ENCODE measurements at places on chromosomes 6 and 20.

DNA sequence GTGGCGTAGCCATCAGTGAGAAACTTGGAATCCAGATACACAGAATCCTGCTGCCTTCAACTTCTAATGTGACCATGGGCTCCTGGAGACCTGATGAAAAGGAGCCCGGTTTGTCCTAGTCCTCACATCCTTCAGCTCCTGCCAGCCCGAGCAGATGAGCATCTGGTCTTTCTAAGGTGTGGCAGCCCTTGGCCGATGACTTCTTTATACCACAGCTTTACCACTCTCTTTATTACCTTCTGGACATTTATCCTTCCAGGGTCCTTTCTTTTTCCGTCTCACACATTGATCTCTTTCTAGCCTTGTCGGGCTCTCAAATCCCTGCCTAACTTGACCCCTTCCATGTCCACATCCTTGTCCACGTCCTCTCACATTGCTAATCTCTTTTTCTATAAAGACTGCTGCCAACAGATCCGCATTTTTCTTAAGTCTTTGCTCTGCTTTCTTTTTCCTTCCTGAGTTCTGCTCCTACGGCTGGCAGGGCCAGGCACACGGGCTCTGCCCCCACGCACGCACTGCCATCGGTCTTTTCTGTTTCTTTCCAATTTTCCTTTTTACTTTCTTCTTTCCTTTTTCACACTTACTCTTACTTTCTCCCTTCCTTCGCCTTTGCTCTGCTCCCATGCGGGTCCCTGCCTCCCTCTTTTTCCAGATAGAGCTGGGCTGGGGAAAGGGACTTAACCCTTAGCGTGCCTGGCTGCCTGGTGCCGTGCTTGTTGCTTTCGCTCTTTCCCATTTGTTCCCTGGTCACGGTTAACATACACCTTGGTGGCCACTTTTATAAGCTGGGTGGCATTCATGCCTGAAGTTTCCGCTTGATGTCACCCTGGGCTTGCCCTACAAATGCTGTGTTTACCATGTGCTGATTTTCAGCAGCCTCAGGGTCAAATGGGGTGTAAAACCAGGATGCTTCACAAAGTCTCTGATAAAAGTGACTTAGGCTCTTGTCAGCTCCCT, 9.4 kb upstream of the GMPR start:
- no peak for DNase-seq

DNA sequence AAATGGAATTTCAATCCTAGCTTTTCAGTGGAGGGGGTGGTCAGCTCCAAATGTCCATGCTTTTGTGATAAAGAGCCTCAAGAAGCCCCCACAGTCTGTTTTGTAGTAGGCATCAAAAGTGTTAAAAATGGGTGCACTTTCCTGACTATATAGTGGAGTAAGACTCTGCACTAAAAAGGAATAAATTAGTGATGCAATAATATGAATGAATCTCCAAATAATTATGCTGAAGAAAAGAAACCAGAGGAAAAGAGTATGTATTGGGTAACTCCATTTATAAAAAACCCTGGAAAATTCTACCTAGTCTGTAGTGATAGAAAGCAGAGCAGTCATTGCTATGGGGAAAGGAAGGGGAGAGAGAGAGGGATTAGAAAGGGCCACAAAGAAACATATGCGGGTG, 310.4 kb upstream of the SUPT3H start:
- no peak for DNase-seq

DNA sequence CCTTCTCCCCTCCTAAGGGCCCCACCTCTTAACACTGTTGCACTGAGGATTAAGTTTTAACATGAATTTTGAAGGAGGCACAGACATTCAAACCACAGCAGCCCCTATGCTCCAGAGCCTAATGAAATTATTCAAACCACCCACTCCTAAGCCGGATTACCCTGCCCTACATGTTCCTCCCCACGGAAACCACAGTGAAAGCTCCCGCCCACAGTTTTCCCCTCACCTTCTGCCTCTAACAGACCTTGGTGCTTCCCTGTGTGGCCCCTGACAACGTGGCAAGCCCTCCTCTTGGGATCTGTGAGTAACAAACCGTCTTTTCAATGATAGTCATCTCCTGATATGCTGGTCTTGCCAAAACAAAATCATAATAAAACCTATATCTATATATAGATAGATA, 74.8 kb downstream of the RIN2 start:
- no peak for DNase-seq

DNA sequence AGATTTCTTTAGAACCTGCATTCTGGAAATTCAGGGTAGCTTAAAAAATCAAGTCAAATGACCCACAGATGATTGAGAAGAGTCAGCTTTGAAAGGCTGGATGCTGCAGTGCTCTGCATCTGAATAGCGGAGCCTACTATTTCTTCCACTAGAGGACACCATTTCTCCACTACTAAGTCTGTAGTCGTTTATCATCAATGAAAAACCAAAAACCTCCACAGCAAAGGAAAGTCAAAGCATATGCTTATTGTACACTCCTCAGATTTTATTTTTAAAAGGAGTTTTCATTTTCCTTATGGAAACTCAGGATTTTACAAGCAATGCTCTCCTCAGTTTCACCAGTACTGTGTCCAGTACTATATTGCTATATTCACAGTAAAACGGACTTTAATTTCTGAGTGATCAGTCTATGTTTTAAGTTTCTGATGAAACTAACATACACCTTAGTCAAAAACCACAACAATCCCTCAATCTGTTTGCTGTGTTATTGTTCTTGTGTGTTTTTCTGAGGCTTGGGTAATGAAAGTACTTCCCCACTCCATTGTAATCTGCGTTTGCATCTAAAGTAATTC, 50.5 kb upstream of the ENPP5 start:
- peak; percentile 45 for DNase-seq

DNA sequence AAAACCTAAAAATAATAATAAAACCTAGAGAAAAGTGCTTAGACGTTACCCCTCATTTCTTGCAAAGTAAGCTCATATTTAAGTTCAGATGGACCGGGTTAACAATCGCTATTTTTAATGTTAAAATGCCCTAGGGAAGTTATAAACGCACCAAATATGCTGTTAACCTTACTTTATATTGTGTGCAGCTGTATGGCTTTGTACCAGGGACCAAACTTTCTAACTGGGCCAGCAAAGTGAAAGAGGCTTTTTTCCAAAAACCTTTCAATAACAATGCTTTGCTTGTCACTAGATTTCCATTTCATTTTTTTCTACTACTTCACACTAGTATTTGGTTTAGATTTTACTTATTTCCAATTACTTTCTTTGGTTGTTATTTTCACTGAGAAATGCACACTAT, 248.5 kb downstream of the FOXC1 start:
- no peak for DNase-seq
